ENCODE measurements at places on chromosomes 7 and 10.

DNA sequence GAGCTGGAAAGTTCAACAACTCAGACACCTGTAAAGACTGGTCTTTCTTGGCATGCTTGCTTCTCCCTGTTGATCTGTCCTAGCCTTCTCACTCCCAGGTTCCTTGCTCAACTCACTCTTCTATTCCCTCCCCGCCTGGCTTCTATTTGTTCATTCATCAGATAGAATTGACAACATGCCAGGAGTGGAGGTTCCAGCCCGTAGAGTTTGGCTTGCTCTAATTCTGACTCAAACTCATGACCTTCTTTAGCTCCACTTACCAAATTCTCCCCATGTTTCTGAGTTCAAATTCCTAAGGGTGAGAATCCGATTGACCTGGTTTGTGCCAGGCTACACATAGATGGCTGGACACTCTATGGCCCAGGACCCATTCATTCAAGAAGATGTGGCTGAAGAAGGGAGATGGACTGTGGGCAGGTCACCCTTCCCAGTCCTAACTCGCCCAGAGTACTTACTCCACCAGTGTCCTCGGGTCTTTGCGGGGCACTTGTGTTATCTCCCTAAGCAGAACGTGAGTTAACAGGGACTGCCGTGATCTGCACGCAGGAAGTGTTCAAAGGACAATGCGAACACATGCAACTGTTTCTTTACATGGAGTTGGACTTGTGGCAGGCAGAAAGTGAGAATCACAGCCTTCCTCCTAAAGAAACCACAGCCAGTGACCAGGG is 4.0 kb upstream of the TMEM236 start:
- DNase-seq, result no peak

DNA sequence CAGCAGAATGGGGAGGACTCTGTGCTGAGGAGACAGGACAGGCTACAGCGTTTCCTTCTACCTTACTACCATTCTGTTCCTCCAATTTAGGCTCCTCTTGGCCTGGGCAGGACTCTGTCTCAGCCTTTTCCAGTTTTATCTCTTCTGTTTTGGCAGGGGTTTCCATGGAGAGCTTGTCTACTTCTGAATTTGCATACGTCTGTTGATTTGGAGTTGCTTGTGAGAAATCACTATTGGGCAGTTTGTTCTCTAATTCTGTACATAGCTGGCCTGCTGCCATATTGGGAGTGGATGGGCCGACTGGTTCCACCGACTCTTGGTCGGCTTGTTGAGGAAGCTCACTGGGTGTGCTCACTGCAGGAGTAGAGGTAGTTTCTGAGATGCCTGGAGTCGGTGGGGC is 136.8 kb downstream of the GALNT11 start:
- DNase-seq, result no peak

- DNase-seq, result no peak
These were observed 154.5 kb downstream of the RNF133 start for GRCh38 chr7:122544463-122544862.

- peak; percentile 53 for DNase-seq
These were observed 73.2 kb downstream of the POT1 start for GRCh38 chr7:124856299-124856888.

Data from SK-N-DZ (cell line).